ENCODE measurements at places on chromosomes 1 and 21. TPM values are rescaled to one million over a fixed set of nuclear protein-coding genes. Genes with fewer than 3 reads are reported as not detected.

GRCh38 chr1:1677718-1678580 lies 14.6 kb downstream of the SLC35E2B start:
- no peak overlapping the region for H3K4me3 ChIP-seq
- peaks cover 3% of the 10 kb centered on the region for H3K36me3 ChIP-seq

- H3K27ac ChIP-seq: no peak overlapping the region
- H3K36me3 ChIP-seq: no peaks in the 10 kb centered on the region
- DNase-seq: peak; percentile 15
- H3K4me1 ChIP-seq: no peaks in the 10 kb centered on the region
These were observed 296.3 kb downstream of the SMYD3 start for GRCh38 chr1:246210756-246211155.

DNA sequence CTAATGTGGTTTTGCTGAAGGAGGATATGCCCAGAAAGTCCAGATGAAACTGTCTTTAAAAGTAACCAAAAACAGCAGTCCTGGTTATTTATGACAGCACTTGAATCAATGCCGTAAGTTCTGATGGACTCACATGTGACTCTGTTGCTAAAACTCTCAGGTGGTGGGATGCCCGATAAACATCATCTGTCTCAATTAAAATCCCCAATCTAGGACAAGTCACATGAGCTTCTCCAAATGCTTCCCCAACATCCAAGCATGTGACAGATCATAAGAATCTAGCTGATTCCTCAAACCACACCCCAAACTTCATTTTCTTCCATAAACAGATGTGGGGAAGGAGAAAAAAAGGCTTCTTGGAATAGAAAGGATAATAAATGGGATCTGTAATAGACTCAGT lies 786 bp upstream of the CTSK start:
- H3K27me3 ChIP-seq: no peaks in the 10 kb centered on the region
- no peak overlapping the region for H3K4me3 ChIP-seq
- H3K27ac ChIP-seq: no peak overlapping the region
- H3K4me1 ChIP-seq: no peaks in the 10 kb centered on the region

The RASAL2 gene
- total RNA-seq: 34.8 TPM

DNA sequence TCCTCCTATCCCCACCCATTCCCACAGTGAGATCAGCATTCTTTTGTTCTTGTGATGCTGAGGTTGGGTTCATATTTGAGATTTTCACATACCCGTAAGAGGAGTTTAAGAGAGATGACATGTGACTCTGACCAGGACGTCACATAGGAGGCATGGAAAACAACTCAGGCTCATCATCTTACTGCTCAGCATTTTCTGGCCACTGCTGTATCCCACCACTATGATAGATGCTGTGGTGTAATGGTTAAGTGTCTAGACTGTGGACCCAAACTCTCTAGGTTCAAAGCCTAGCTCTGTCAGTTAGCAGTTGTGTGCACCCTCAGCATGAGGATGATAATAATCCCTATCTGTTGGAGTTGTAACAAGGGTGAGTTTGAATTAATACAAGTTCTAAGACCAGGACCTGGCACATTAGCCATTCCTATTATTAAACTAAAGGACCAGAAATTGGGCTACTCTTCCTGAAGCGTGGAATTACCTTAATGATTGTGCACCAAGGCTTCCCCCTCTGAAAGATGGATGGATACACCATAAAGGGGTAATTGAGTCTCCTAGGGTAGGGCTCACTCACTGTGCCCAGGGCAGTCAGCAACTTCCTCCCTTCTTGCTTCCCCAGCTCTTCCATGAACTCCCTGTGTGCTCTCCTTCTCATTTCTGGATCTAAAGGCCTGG lies 40.9 kb downstream of the LGR6 start:
- no peak for DNase-seq
- no peak overlapping the region for H3K4me3 ChIP-seq
- H3K36me3 ChIP-seq: no peaks in the 10 kb centered on the region
- no peak overlapping the region for H3K27ac ChIP-seq
- no peaks in the 10 kb centered on the region for H3K4me1 ChIP-seq

The NUDC gene
- total RNA-seq: 39.3 TPM

GRCh38 chr1:56202796-56203492 lies 376.4 kb downstream of the PLPP3 start:
- no peaks in the 10 kb centered on the region for H3K27me3 ChIP-seq
- DNase-seq: no peak
- no peak overlapping the region for H3K4me3 ChIP-seq
- H3K4me1 ChIP-seq: peaks cover 3% of the 10 kb centered on the region
- no peak overlapping the region for H3K27ac ChIP-seq

The FAM163A gene
- total RNA-seq: not detected

DNA sequence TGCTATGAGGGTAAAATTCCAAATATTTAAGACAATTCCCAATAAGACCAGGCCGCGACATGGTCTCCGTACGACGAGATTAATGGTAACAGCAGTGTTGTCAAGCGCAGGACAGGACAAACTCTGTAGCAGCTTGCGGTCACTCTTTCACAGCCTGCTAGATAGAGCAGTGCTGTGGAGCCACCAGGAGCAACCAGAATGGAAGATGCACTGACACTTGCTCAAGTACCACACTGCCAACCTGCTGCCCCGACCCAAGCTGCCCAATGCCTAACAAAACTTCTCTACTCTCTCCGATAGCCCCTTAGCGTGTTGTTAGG lies 636 bp downstream of the WARS2 start:
- peak overlapping the region; percentile 64 for H3K4me3 ChIP-seq
- no peaks in the 10 kb centered on the region for H3K36me3 ChIP-seq
- peak overlapping the region; percentile 97 for H3K27ac ChIP-seq
- no peaks in the 10 kb centered on the region for H3K27me3 ChIP-seq
- no peak for DNase-seq

- H3K4me3 ChIP-seq: no peak overlapping the region
- H3K36me3 ChIP-seq: no peaks in the 10 kb centered on the region
- H3K27ac ChIP-seq: no peak overlapping the region
- H3K27me3 ChIP-seq: no peaks in the 10 kb centered on the region
These were observed 27.5 kb upstream of the SLC30A1 start for GRCh38 chr1:211606332-211606913.

The KMO gene
- 6.1 TPM for total RNA-seq

Measured in lung (tissue), 17 donors.